ENCODE measurements at places on chromosomes 11 and 22. TPM values are rescaled to one million over a fixed set of nuclear protein-coding genes. Genes with fewer than 3 reads are reported as not detected.

Gene HIKESHI
- 46.0 TPM for total RNA-seq

Gene POLDIP3
- 15.4 TPM for total RNA-seq

Gene PELI3
- total RNA-seq: 12.5 TPM

Gene SPTBN2
- total RNA-seq: 46.5 TPM

Gene VSTM5
- 5.3 TPM for total RNA-seq

Gene NAALAD2
- total RNA-seq: 7.2 TPM

Gene MUC5AC
- total RNA-seq: 1.4 TPM

Gene HTR3B
- not detected for total RNA-seq

Gene TNNT3
- 89.1 TPM for total RNA-seq

Gene MOV10L1
- 4.8 TPM for total RNA-seq

Gene ARHGAP32
- total RNA-seq: 6.0 TPM

Gene CTSW
- total RNA-seq: not detected

Data from umbilical cord (tissue), 2 donors.